Cardiac fibroblast (primary cell): ENCODE measurements at places on chromosomes 6 and 20.
A peak's percentile ranks its signal among the peaks of the same experiment; 100 is the strongest.

DNA sequence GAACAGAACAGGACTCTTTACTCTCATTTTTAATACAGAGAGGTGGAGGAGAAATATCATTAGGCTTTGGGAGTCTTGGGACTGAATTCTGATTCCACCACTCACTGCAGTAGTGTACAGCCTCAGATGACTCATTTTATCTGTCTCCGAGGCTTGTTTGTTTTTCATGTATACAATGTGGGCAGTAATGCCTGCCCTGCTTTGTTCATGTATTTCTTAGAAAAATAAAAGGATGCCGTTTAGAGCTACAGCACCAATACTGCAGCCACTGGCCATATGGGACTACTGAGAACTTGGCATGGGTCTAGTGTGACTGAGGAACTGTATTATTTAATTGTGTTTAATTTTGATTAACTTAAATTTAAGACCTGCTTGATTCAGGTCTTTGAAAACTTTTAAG lies 41.2 kb upstream of the JAG1 start:
- DNase-seq, result no peak

DNA sequence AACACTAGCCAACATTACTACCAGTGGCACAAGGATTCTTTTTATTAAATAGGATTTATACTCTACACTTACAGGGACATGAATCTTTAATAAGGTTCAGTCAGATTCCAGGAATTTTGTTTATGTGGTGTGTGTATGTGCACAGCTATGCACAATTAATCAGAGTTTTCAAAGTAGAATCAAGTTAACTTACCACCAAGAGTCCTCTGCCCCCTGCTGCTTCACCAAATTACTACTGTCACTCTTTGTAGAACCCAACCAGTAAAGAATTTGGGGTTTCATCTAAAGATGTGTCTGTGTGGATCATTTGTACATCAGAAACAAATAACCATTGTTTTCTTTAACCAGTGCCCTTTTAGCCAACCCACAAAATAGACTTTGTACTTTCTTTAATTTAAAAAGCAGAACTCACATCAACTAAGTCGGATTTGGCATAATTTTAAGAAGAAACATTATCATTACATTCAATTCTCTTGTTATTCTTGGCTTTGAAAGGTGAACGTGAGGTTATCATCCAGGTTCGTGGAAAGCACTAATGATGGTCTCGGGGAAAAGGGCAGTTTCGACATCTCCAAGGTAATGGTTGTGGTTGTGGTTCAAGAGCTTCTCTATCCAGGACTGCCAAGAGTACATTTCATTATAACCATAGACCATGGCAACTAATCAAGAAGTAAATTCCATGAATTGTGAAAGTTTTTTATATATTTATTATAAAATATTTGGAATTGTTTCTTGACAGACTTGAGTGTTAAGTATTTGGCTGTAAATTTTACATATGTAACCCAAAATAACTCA lies 514.3 kb upstream of the ID4 start:
- no peak for DNase-seq

DNA sequence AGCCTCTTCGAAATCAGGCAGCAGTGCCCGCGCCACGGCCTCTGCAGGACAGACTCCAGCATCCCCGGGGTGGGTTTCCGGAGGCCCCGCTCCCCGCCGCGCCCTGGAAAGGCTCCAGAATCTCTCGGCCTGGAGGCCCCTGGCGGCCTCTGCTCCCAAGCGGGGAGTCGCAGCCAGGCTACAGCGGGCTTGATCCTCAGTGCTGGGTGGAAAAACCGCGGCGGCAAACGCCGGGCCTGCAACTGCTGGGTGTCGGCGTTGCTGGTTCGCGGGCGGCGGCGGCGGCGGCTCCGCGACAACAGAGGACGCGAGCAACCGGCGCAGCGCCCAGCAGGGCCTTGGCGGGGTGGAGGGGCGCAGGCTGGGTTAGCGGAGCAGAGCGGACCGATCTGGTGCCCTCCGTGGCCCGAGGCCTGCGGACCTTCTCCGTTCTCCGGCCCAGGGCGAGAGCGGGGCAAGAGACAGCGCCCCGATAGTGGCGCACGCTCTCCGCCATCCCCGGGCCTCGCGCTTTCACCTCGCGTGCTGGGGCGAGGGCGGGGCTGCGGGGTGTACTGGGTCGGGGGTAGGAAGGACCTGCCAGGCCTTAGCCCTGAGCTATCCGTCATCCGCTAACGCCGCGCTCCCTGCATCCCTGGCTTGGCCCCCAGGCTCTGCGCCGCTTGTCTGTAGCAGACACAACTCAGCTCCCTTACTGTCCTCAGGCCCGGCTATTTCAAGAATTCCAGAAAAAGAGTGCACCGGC lies 3.4 kb upstream of the ZNF292 start:
- DNase-seq, result peak; percentile 65

- no peak for DNase-seq
Measured at GRCh38 chr6:31969712-31970603, 2.0 kb downstream of the DXO start.

DNA sequence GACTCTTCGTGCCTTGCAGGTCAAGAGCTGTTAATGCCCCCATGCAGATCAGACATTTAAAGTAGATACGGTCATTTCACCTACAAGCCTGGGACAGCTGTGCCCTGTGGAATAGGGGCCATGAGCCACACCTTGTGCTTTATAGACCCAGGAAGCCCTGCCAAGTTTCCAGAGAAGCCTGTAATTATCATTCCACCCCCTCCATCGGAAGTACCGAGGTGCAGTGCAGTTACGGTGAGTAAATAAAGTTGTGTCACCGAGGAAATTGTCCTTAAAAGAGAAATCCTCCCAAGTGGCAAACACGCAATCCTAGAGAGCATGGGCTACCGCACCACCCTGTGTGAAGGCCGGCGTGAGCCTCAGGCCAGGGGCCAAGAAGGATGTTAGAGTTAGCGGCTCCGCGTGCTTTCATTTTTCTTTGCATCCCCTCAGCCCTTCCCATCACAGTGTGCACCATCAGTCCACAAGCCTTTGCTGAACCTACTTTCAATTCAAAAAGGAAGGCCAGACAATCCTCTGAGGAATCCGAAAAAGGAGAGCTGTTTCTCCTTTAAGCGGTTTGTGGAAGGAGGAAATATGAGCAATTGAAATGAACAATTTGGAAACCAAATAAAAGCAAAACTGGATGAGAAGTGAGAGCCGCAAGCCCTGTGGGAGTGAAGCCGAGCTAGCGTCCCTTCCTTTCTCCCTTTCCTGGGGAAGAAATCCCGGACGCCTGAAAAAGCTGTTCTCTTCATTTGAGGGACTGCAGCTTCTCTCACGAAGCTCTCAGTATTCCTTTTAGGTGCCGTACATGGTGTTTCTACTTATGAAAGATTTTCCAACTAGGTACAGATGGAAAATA lies 183.3 kb upstream of the PDE10A start:
- DNase-seq, result no peak

DNA sequence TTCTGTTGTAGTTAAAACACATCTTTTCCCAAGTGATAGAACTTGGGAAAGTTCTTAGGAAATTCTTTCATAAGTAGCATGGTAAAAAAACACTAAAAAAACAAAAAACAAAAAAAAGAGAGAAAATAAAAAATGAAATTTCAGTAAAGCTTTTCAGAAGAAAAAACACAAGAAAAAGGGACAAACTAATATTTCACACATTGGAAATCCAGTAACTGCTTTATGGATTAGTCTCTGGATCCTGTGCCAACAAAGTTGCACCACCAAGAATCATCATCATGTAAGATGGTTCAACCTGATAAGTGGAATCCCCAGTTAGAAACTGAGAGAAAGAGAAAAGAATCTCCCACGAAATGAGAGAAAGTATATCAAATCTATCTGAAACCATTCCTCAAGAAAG lies 144.2 kb downstream of the GMDS start:
- no peak for DNase-seq

DNA sequence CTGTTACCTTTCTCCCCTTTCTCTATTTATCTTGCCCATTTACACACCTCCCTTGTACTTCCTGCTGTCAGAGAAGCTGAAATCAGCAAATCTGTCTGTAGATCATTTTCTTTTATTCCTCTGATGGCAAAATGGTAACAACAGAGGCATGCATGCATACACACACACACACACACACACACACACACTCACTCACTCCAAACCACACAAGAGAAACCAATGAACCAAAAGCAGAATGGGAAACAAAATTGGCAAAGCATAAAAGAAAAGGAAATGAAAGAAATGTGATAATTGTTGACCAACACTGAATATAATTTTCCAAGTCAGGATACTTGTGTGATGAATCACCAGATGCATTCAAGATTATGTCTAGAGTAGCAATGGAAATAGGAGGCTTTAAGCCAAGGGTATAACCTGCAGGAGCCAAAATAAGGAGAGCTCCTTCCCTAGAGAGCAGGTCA lies 172.4 kb downstream of the PLCB4 start:
- DNase-seq, result peak; percentile 86

DNA sequence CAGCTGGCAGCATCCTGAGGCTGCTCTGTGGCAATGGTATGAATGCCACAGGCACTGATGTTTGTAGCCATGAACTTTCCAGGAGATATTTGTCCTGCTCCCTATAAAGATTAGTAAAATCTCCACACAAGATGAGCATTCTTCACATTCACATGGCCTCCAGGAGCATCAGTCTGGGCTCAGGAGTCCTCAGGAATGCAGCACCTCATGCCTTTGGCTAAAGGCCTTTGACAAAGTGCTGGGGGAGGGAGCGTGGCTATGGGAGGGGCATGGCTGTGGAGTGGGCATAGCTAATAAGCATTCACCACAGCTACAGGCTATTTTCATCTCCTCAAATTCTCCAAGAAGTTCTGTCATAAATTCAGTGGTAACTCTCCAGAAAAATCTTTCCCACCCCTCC lies 90.5 kb upstream of the LY86 start:
- DNase-seq, result no peak

- no peak for DNase-seq
Measured at GRCh38 chr6:163414946-163415619, 565 bp downstream of the QKI start.

DNA sequence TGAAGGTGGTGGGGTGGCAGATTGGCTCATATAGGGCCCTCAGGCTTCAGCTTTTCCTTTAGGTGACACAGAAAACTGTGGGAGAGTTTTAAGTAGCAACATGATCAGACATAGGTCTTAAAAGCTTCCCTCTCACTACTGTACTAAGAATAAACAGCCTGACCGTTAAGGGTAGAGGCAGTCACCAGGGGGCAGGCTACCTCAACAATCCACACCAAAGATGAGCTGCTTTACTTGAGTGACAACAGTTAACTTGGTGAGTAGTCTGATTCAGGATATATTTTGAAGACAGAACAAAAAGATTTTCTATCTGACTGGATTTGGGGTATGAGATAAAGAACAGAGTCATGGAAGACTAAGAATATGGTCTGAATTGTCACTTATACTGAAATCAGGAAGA lies 193.1 kb upstream of the SHLD1 start:
- DNase-seq, result peak; percentile 62

DNA sequence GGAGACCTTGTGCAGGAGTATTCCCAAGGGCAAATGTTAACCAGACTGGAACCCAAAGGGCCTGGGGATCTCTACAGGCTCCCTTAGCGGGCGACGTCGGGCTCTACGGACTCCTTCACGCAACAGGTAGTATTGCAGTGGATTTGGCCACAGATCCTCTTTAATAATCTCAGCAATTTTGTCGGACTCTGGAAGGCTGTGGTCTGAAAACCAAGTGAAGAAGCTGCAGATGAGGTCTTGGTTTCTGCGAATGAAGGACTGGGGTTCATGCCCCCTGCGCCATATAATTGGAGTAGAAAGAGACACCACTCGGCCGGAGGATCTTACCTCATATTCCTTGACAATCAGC lies 1.3 kb downstream of the TSPYL1 start:
- DNase-seq, result peak; percentile 3

DNA sequence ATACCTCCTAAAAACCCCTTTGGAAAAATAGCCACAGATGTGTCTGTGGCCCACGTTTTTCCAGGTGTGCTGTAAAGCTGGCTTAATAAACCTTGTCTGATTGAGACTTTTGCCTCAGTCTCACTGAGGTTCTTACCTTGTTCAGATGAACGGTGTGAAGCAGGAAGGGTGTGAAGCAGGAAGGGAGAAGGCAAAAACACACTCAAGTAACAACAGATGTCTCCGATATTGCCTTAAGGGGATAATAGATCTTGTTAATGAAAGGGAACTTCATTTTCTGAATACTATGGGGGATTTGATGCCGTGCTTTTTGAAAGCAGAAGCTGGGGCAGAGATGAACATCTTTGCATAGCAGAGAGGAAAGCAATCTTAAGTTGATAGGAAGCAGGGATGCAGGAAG lies 37.8 kb downstream of the EDN1 start:
- no peak for DNase-seq

GRCh38 chr20:17878069-17878911 lies 90.3 kb downstream of the SNX5 start:
- DNase-seq, result no peak

GRCh38 chr6:105500693-105501092 lies 97.8 kb upstream of the PREP start:
- DNase-seq, result no peak

GRCh38 chr6:111944541-111944940 lies 71.3 kb upstream of the FYN start:
- DNase-seq, result peak; percentile 49

GRCh38 chr6:11500008-11500407 lies 37.5 kb upstream of the TMEM170B start:
- DNase-seq, result peak; percentile 91

- DNase-seq, result peak; percentile 34
Measured at GRCh38 chr20:49595811-49596561, 28.0 kb upstream of the PTGIS start.

DNA sequence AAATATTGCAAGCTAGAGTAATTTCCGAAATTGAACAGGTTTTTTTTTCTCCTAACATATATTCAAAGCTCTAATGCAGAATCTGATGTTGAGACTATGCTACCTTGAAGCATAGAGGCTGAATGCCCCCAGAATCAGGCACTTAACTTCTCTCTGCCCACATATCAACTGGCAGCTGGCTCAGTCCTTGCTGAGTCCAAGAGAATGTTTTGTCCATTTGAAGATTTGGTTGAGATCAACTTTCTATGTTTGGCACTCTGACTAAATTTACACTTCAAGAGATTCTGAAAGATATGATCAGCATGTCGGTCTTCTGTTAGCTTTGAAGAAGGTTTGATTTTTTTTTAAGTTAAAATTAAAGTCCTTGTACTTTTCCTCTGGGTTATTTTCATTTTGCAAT lies 1298.1 kb downstream of the EPHA7 start:
- no peak for DNase-seq

DNA sequence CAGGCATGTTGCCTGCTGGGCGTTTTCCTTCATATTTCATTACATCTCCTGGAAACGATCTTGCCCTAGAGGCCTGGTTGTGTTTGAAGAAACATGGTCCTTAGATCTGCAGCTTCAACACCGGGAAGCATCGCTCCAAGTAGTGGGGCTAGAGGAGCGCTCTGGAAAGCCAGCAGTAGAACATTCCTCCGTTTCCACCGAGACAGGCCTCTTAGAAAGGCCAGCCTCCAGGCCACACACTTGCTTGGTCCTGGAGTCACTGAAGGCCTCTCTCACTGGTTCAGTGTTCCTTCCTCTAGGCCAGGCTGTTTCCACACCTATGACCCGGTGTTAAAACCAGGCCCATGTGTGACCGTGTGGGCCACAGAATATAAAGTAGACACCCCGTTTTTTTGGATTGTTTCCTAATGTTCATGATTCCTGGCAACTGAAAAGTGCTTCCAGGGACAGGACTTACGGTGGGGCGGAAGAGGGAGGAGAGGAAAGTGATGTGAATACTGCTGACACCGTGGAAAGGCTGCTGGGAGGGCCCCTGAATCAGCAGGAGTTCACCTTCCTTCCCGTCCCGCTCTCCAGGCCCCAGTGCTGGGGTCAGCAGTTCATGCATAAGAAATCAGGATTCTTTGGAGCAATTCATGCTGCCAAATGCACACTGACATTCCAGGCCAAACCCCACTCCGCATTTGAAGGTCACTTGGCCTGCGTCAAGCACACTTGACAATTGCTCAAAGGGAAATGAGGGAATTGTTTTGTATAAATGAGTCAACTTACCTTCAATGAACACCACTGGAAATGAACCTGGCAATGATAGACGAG lies 83.8 kb downstream of the IYD start:
- no peak for DNase-seq
